Ecto neural progenitor cell (in vitro differentiated cells): ENCODE measurements at places on chromosomes 12 and 14.

- DNase-seq = no peak
Measured at GRCh38 chr12:22935501-22935900, 310.5 kb downstream of the ETNK1 start.

DNA sequence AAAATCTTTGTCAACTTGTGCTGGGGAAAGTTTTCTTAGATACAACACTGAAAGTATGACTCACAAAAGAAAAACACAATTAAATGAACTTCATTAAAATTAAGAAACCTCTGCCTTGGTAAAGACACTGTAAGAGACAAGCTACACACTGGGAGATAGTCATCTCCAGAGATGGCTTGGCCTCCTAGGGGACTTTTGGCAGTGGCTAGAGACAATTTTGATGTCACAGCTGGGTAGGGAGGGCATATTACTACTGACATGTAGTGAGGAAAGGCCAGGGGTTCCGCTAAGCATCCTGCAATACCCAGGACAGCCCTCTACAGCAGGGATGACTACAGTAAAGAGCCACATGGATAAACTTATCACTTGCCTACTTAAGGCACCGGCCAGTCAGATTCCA is 8.7 kb upstream of the RNASE4 start:
- no peak for DNase-seq

GRCh38 chr12:85441741-85442140 is 161.7 kb downstream of the ALX1 start:
- no peak for DNase-seq

DNA sequence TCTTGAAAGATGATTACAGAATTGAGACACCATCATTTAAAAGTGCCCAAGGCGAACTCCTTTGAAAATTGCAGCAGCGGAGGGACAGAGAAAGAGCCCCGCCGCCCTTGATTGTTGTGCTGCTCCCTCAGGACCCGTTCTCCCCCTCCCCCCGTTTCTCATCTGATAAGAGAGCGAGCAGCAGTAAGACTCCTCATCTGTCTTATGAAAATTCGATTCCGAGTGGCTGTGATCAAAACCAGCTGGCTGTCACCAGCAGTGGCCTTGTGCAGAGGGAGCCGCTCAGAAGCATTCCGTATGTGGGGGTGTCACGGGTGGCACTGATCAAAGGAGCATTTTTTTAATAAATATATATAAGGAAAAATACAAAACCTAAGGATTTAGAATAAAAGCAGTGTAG is 78.0 kb upstream of the GPATCH2L start:
- DNase-seq = no peak

DNA sequence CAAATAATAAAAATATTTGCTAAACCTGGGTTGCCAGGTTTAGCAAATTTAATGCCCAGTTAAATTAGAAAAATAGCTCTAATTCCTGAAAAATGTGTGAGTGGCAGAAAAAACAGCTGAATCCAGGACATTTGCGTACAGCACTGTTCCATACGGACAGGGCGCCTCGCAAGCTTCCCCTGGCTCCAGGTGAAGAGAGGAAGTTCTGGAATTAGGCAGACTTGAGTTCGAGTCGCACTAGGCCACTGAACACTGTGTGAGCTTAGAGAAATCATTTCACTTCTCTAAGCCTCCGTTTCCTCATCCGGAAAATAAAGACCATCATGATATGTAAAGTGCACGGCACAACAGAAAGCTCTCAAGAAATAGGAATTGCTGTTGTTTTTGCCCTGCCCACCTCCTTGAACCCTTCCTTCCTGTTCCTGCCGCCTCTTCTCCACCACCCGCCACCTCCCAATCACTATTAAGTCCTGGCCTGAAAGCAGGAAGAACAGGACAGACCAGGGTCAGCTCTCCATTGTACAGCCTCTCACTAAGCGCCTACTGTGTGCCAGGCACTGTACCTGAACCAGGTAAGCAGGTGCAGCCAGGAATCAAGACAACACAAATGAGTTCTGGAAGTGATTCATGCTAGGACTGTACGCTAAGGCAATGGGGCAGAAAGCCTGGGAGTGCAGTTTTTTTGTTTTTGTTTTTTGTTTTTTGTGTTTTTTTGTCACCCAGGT is 763 bp upstream of the PHETA1 start:
- DNase-seq = no peak

DNA sequence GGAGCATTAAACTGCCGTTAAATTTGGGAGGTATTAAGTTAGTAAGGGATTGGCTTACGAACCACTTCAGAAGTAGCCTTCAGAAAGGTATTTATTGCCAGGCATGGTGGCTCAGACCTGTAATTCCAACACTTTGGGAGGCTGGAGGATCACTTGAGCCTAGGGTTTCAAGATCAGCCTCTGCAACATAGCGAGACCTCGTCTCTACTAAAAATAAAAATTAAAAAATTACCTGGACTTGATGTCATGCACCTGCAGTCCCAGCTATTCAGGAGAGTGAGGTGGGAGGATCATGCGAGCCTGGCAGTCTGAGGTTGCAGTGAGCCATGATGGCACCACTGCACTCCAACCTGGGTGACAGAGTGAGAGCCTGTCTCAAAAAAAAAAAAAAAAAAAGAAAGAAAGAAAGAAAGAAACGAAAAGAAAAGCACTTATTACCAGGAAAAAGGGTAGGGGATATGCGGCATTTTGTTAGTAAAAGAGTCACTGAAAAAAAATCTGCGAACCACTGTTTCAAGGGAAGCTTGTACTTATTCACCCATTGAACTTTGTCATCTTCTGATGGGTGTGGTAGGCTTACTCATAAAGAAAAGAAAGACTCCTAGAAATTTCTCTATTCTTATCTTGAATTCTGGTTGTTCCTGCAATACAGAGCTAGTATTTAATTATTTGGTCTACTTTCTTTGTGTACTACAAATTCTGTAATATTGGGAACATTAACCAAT is 33.6 kb upstream of the PLEKHA5 start:
- no peak for DNase-seq

DNA sequence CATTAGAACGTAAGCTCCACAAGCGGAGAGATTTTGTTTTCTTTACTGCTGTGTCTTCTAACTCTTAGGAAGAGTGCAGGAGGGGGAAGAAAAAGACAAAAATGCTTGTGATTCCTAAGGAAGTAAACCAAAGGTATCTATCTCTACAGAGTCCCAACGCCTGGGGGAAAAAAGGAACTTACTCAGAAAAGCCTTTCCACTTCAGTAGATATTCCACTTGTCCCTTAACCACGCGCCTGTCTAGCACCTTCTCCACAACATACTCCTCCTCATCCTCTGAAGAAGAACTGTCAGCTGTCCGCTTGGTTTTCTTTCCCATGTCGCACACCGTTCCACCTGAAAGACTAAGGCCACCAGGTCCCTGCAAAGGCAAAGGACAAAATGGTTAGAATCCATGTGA is 22.6 kb downstream of the CBX5 start:
- DNase-seq = no peak

DNA sequence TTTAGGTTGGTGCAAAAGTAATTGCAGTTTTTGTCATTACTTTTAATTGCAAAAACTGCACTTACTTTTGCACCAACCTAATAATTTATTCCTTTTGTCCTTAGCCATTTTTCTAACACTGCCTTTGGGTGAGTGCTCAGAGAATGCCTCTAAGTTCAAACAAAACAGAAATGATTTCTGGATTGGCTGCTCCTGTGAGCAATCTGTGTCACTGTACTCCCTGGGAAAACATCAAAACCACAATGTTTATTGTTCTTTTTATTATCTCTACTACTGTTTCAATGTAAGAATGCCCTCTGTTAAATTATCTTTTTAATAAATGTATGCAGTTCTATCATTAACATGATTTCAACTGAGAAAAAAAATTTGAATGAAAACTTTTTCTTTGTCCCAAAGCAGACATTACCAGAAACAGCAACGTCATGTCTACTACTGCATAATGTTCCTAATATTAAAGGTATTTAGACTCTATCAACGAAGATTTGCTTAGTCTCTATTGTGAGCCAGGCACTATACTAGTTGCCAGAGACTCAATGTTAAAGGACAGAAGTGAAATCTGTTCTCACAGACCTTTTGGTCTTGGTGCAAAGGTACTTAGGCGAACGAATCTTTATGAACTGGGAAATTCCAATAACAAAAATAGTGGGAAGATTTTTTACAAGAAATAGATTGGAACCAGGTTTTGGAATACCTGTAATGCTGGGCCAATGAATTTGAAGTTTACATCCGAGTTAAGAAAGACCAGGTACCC is 6.2 kb downstream of the SLC41A2 start:
- DNase-seq = no peak

GRCh38 chr12:47545938-47546609 is 159.8 kb downstream of the RPAP3 start:
- DNase-seq = no peak

GRCh38 chr12:47808050-47808449 is 11.7 kb downstream of the HDAC7 start:
- no peak for DNase-seq

DNA sequence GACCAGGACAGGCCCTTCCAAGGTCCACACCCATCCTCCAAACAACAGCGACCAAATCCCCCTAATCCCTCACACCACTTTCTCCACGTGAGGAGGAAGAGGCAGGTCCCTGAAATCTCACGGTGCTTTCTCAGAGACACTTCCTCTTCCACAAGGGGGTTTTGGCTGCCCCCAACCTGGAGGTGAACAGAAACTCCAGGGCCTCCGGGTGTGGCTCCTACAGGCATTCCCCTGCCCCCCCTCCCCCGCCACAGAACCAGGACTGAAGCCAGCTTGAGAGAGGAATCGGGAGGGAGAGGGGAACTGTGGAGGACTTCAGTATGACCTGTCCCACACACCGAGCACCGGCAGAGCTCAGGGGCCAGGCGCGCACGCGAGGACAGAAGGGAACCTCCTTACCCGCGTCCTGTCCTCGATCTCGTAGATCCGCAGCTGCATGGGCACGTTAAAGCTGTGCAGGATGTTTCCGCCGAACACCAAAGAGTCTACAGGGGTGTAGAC is 60.2 kb downstream of the KDM2B start:
- DNase-seq = no peak

- DNase-seq = no peak
Measured at GRCh38 chr12:42935756-42936155, 346.2 kb upstream of the PRICKLE1 start.

DNA sequence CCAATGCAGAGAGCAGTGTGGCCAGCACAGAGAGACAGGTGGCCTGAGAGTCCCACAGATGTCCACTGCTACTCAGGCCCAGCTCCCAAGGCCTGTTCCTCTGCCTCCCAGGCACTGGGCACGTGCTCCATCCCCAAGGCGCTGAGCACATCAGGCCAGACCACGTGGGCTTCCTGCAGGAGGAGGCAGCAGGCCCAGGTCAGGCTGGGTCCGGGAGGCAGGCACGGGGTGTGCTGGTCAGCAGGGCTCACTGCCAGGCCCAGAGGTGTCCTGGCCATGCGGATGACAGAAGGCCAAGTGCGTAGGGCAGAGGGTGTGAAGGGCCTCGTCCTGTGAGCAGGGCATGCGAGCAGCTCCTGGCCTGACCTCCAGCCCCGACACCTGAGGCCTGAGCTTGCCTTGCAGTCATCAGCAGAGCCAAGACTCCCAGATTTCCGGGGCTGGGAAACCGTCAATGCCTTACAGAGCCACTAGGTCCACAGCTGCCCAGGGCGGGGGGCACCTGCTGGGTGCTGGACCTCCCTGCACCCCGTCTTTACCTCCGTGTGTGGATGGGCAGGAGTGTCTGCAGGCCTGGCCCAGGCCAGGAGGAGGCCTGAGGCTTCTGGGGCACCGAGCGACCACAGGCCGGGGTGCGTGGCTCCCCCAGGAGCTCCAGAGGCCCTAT is 14.9 kb downstream of the TRMT61A start:
- no peak for DNase-seq

GRCh38 chr12:65470256-65470655 is 191.8 kb downstream of the MSRB3 start:
- DNase-seq = no peak

DNA sequence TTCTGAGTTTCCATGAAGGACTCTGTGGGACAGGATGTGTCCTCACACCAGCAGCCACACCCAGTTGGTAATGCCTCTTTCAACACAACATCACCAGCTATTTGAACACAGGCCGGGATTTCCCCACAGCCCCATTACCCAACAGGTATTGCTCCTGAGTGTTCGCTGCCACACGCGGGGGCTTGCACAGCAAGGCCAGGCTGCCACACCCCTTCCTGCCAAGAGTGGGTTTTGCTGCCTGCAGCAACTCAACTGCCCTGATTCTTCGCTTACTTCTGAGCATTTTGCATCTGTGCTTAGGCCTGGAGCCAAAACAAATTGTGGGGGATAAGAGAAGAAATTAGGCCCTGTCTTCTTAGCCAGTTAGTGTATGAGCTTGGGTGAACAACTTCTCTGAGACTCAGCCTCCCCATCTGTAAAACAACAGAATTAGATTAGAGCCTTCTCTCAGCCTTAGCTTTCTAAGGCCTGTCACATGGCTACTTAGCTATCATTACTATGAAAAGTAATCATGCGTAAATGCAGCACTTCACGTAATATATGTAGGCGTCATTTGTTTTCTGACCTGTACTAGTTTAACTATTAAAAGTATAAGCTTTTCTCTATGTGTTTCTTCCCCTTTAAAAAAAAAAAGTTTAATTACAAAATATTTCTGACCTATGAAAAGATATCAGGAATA is 20.0 kb downstream of the CKAP4 start:
- no peak for DNase-seq

DNA sequence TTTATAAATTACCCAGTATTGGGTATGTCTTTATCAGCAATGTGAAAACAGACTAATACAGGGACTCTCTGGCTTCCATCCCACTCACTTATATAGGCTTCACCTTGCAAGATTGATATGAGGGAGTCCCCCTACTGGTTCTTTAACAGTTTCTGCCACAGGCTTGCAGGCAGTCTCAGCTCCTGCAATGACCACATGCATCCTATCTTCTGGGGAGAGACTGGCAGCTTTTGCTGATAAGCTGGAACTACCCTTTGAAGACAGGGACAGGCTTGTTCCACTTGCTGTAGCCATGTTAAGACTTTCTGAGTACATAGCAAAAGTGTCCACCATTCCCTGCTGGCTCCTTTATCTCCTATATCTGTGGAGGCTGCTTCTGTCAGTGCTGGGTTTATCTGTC is 531.7 kb upstream of the FLRT2 start:
- no peak for DNase-seq

DNA sequence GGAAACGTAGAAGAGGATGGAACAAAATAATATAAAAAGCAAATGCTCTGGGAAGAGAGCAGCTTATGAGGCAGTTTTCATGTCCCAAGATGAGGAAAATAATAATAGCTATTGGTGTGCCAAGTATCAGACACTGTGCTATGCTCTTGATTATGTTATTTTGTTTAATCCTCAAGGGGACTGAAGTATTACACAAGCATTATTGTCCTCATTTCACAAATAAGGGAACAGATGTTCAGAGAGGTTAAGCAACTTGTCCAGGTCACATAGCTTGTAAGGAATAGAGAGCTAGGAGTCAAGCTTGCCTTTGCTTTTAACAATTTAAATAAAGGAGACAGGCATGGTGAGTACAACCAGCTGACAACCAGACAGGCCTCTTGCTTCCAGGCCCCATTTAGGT is 26.9 kb upstream of the LTBP2 start:
- DNase-seq = no peak

- DNase-seq = no peak
Measured at GRCh38 chr14:103688906-103689902, 26.0 kb downstream of the XRCC3 start.
